ENCODE measurements at places on chromosomes 3 and 15.

- no peak for DNase-seq
Observed at GRCh38 chr15:45451265-45451664, 71.3 kb downstream of the SLC30A4 start.

GRCh38 chr3:14227856-14228255, 49.2 kb downstream of the LSM3 start:
- DNase-seq, result no peak

- DNase-seq, result no peak
Observed at GRCh38 chr3:45546126-45546620, 48.4 kb upstream of the LIMD1 start.

GRCh38 chr3:38404286-38404685, 49.4 kb upstream of the ACVR2B start:
- no peak for DNase-seq

DNA sequence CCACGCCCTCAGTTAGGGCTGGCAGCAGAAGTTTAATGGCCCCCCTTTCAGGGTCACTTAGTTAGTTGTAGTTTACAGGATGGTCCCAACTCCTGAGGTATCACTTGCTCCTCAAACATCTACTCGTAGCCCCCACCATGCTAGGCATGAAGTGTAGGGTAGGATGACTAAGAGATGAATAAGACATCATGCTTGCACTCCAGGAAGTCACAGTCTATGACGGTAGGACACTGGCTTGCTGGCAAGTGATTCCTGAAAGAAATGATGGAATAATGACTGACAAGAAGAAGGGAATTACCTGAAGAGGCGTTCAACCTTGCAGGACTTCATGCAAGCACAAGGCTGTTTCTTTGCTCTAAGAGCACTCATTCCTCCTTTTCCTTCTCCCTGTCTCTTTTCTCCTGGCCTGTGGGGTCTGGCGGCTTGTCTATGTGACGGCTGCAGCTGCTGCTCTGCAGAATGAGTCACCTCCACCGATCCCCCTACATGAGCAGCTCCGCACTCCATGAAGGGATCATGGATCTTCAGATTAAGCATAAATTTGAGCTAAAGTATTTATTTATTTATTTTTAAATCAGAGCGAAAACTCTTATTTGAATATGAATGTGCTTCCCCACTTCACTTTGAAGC, 82.9 kb upstream of the BOC start:
- no peak for DNase-seq

- no peak for DNase-seq
Observed at GRCh38 chr15:44710236-44711095, 657 bp downstream of the PATL2 start.

DNA sequence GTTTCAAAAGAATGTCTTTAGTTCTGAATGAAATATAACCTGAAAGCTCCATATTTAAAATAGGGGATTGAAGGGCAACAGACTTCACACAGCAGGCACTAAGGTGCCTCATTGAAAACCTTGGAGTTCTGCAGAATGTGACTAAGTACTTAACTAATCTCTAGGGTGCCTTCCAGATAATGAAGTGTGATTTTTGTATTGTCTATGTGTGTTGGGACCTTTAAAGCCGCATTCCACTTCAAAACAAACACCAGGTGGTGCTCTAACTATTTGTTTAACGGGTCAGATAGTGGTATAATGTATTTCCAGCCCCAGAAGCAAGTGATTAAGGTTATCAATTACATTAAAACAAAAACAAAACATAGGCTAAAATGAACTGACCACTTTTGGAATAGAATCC, 28.0 kb downstream of the TFG start:
- no peak for DNase-seq

- DNase-seq, result no peak
Observed at GRCh38 chr15:85091990-85092389, 110.3 kb downstream of the PDE8A start.

DNA sequence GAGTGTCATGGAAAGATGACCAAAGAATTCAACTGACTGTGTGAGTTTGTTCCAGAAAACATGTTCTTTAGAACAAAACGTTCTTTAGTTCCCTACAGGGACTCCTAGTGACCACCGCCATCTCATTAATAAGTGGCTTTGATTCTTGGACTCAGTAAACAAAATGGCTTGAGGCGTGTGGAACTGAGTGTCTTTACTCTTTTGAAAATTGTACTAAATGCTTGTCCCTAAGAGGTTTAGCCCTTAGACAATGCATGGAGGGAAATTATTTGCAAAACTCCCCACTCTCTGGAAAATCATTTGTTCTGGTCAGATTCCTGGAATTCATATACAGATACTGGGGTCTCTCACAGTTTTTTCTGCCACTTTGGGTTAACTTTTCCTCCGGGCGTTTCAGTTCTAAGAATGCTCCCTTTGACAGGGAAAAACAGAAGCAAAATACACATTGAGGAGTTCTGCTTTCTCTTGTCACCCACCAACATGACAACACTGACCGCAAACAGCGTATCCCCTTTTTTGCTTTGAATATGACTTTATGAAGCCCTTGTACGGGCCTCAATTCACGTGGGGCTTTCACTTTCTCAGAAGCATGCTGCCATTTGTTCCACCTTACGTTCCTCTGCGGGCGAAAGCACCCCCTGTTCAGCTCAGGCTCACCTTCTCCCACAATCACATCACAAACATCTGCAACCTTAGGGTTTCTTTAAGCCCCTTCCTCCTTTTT, 15.3 kb upstream of the NRROS start:
- no peak for DNase-seq

- no peak for DNase-seq
Observed at GRCh38 chr15:68405378-68406250, 26.3 kb downstream of the ITGA11 start.
